ENCODE measurements at places on chromosomes 7 and 10.
A peak's percentile ranks its signal among the peaks of the same experiment; 100 is the strongest.

- ATAC-seq = no peak
Measured at GRCh38 chr10:114336823-114337509, 67.3 kb downstream of the AFAP1L2 start.

GRCh38 chr10:53284615-53285182, 512.1 kb upstream of the MBL2 start:
- ATAC-seq = no peak

- ATAC-seq = peak; percentile 92
Measured at GRCh38 chr10:17562614-17563013, 54.6 kb downstream of the HACD1 start.

- ATAC-seq = no peak
Measured at GRCh38 chr7:102304668-102305067, 18.0 kb downstream of the SH2B2 start.

- no peak for ATAC-seq
Measured at GRCh38 chr7:140592964-140593671, 47.5 kb downstream of the DENND2A start.

- ATAC-seq = peak; percentile 68
Measured at GRCh38 chr10:13776861-13777311, 190.1 kb downstream of the PRPF18 start.

GRCh38 chr10:69650589-69651261, 20.7 kb downstream of the FAM241B start:
- ATAC-seq = no peak

DNA sequence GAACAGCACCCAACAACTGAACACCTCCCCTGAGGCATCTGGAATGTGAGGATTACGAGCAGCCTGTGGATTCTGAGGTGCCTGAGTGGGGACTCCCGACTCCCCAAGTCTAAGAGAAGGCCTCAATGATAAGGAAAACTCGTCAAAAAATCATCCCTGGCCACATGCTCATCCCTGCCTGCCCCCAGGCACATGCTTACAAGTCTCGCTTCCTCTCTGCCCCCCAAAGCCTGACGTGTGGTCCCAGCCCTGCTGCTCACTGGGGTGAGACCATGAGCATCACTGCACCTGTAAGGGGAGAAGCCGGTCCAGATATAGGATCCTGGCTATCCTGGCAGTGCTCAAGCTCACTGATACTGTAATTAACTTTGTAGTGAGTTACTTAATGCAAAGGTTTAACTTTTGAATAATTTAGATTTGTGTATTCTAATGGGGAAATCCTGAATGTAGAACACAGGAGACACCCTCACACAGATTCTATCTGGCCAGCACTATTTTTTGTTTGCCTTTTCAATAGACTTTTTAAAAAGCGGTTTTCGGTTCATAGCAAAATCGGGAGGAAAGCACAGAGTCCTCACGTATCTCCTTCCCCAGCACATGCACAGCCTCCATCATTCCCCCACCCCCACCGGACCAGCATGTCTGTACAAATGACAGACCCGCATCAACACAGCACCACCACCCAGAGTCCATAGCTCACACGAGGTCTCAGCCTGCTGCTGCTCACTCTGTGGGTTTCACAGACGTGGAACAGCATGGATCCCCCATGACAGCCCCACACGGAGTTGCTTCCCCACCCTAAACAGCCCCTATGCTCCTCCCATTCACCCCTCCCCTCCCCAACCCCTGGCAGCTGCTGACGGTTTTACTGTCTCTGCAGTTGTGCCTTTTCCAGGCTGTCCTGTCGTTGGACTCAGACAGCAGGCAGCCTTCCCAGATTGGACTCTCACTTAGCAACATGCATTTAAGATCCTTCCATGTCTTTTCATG, 167.9 kb downstream of the DIP2C start:
- ATAC-seq = peak; percentile 21

DNA sequence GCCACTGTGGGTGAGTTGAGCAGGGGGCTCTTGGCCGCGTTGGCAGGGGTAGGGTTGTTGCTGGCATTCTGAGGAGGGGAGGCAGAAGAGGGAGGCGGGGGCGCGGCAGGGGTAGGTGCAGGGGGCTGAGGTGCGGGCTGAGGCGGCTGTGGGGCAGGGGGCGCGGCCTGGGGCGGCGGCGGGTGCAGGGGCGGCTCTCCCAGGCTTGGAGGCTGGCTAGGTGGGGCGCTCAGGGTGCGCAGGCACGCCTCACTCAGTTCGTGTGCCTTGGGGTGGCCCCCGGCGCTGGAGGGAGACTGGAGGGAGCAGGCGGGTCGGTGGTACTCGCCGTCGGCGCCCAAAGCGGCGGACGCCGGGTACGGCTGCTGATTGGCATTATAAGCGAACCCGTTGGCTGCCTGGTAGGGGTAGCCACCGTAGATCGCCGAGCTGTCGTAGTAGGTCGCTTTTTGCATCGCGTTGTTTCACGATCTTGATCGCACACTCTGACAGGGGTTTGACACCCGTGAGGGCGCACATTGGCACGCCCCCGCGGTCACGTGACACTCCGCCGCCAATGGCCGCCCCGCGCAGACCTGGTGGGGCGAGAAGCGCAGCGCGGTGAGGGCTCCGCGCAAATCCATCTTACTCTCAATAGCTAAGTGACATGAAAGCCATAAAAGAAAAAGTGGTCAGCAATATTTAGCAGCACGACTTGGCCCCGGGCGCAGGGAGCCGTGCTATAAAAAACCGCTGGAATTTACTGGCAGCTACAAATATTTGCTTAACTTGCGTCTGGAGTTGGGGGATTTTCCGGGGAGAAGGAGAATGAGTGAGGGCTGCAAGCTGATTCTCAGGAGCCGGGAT, 7.9 kb upstream of the HOXA2 start:
- no peak for ATAC-seq

DNA sequence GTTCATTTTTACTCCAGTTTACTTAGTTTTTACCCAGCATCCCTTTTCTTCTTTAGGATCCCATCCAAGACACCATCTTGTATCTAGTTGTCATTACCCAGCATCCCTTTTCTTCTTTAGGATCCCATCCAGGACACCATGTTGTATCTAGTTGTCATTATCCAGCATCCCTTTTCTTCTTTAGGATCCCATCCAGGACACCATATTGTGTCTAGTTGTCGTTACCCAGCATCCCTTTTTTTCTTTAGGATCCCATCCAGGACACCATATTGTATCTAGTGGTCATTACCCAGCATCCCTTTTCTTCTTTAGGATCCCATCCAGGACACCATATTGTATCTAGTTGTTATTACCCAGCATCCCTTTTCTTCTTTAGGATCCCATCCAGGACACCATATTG, 63.4 kb upstream of the GJD4 start:
- ATAC-seq = no peak

DNA sequence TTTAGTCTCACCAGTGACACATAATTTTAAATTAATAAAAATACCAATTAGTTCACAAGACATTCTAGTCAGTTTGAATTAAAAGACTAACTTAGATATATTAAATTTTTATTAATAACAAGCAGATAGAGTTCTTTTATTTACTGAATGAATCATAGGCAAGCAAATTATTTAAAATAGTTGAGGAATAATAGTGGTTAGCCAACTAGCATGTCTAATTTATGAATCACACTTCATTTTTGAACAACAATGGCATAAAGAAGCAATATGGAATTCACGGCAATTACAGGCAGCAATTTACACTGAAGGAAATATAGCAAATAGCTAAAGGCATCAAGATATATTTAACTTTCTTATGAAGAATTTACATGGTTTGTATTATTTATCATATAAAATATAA, 187.0 kb upstream of the SLC26A5 start:
- no peak for ATAC-seq

- peak; percentile 15 for ATAC-seq
Measured at GRCh38 chr10:3782451-3783315, 2.3 kb downstream of the KLF6 start.

GRCh38 chr7:18896343-18896975, 221.0 kb downstream of the TWIST1 start:
- peak; percentile 66 for ATAC-seq

- ATAC-seq = no peak
Measured at GRCh38 chr10:104780946-104781595, 140.0 kb downstream of the SORCS3 start.

DNA sequence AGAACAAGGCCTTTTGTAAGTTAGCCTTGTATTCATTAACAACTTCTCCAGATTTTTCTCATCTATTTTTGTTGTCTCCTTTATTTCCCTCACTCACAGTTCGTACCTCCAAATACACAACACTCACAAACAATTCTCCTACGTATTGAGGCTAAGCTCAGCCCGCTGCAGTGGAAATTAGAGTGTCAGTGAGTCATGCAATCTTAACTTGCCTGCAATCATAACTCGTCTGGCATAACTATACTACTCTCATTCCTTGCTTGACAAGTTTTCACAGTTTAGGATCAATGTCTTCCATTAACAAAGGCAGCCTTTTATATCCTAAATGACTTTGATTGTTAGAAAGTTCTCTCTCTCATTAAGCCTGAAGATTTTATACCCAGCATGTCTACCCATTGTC, 23.8 kb downstream of the TMEM196 start:
- no peak for ATAC-seq

GRCh38 chr10:22285130-22285529, 31.1 kb upstream of the COMMD3 start:
- ATAC-seq = no peak

GRCh38 chr7:29146057-29146706, at the start of gene CPVL:
CPVL (minus strand) TSS chr7:29146537; CDS start chr7:29121061, 25,476 bp downstream.
- no peak for ATAC-seq

Measured in SK-N-SH treated with all-trans-retinoic acid at 6 μM for 48 hours (cell line).